CD4-positive, CD25-positive, alpha-beta regulatory T cell (primary cell): ENCODE measurements at places on chromosomes 12 and 14.

DNA sequence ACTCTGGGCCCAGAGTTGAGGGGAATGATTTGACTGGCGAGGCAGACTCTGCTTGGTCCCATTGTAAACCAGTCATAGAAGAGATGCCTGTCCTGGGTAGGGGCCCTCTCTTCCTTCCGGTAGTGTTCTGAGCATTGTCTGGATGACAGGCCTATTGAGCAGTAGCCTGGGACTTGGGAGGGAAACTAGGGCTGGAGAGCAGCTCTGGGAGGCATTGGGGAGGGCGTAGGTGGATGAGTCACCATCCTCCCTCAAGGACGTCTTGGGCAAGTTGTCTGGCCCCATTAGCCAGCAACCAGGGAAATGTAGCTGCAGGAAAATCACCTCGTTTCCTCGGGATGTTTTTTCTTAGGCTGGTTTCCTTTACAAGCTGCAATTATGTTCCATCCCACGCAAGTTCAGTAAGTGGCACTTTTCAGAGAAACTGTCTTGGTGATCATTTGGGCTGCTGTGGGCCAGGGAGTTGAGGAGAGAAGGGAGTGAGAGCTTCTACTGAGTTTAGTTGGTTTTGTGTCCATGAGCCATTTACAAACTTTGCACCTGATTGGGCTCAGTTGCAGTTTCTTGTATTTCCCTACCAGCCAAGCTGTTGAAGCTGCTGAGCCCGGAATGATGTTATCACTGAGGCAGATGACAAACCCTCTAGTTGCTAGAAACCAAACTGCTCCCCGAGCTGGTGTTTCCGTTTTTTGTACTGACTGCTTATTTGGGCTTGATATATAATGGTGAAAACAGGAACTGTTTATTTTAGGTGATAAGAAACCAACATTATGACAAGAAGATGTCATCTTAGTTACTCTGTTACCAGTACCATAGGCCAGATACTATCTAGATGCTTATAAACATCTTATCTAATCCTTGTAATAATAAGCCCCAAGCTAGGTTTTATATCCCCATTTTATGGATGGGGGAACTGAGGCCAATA, 147.6 kb downstream of the CHST11 start:
- peak; percentile 61 for DNase-seq

GRCh38 chr12:27001663-27002062, 12.5 kb downstream of the TM7SF3 start:
- no peak for DNase-seq

GRCh38 chr14:24300326-24300980, 803 bp downstream of the NOP9 start:
- DNase-seq: no peak

DNA sequence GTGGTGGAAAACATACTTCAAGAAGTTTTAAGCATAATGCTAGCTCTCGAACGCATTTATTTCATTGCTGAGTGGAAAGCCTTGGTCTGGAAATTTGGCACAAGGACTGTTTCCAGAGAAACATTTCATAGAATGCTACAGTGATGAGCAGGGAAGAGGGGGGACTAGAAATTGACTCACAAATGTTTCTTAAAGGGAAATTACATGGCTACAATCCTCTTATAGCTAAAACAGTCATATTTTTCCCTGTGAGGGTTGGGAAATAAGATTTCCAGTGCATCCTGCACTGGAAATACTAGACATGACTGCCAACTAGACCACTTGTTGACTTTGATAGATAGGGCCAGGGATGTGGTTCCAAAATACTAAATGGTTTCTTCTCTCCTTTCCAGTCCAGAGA, 197.3 kb upstream of the RGS6 start:
- DNase-seq: no peak
